Suprapubic skin (tissue), 4 donors: ENCODE measurements at places on chromosomes 1 and 21.

GRCh38 chr21:24272521-24272938 lies 1334.8 kb downstream of the MRPL39 start:
- DNase-seq: no peak

DNA sequence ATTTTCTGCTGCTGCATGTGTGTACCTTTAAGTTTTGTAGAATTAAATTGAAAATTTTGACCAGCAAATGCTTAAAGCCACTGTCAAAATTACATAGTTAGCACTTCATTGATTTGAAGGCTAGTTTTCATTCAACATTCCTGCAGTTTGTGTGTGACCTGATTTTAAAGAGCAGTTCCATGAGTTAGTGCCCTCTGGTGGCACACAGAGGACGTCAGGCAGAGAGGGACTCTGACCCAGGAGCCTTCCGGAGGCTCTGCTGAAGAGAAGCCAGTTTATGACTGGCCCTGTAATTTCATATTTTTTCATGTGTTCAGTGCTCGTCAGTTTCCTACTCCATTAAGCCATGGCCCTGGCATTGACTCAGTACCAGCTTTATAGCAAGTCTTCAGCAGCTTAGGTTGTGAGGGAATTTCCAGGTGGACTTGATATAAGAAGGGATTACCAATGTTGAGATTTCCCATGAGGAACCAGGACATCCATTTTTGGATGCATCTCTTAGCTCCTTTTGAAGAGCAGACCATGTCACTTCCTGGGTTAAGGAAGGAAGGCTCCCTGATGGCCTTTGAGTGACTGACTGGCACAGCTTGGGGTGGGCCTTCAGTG lies 104.7 kb downstream of the CAMTA1 start:
- no peak for DNase-seq

GRCh38 chr1:31639543-31639942 lies 5.1 kb downstream of the PEF1 start:
- DNase-seq: no peak

- no peak for DNase-seq
Observed at GRCh38 chr1:225004396-225004795, 74.9 kb downstream of the DNAH14 start.

GRCh38 chr21:46007492-46007868 lies 25.9 kb downstream of the COL6A1 start:
- DNase-seq: no peak

GRCh38 chr1:167905182-167905581 lies 8.8 kb downstream of the ADCY10 start:
- DNase-seq: no peak

- DNase-seq: no peak
Observed at GRCh38 chr21:44793592-44794374, 7.8 kb downstream of the UBE2G2 start.

DNA sequence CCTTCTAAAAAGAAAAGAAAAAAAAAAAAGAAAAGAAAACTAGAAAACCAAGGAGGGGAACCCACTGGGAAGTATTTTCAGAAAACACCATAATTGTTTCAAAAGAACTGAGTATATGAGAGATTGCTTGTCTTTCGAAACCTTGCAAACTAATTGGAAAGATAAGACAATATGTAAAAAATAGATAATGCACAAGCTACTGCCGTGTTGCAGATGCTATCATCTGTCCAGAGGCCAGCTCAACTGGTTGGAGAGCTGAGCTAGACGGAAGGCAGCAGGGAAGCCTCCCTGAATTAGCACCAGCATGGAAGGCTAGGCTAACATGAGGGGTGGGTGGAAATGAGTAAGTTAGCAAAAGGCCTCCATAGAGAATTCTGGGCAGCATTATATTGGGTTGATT lies 16.2 kb upstream of the CACHD1 start:
- DNase-seq: no peak

DNA sequence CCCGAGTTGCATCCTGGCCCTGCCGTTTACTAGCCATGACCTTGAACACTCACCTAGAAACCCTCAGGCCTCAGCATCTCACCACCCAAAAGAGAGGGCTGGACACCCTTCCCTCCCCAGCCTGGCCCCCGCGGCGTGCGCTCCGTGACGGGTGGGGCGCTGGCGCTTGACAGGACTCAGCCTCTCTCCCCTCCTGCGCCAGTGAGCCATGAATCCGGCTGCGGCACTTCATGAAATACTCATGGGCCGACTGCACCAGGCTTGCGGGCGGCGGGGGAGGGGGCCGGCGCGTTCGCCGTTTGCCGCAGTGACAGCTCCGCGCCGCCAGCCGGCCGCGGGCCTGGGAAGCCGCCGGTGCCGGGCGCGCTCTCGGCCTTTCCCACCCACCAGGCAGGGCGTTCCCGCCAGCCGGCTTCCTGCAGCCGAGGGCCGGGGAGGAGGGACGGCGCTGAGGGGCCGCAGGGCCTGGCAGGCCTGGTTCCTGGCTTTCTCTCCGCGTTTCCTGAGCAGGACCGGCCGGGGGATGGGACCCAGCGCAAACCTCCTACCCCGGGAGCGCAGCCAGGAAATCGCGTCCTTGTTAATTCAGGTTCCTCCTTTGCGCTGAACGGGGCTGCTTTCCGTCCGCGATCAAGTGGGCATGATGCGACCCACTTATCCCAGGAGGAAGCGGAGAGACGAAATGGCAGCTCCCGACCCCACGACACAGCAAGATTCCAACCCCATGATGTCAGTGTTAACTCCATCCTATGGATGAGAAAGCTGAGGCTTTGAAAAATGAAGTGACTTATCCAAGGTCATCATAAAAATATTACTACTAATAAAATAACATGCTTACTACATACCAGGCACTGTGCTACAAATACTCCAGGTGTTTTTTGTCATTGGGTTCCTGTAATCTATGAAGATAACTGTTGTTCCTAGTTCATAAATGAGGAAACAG lies 9.1 kb upstream of the LUZP1 start:
- DNase-seq: peak; percentile 88

DNA sequence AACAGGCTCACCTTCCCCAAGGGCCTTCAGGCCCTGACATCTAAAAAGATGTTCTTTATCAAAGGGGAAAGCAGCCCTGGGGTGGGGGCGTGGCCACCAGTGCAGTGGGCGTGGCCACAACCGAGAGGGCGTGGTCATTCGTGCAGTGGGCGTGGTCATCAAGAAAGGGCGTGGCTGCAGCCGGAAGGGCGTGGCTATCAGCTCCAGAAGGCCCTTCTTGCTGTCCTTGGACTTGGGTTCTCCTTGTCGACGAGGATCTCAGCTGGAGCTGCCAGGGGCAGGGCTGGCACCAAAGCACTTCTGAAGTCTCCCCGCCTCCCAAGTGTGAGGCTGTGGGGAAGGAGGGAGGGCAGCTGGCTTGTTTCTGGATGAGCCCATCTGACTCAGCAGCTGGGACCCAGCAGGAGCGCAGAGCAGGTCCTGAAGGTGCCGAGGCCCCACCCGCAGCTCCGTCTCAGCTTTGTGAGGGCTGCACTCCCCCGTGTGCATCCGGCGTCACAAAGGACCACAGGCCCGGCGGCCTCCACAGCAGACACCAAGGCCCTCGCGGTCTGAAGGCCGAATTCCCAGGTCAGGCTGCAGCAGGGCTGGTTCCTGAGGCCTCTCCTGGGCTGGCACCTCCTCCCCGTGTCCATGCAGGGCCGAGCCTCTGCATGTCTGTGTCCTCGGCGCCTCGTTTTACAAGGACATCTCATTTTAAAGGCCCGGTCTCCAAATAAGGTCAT lies 12.8 kb downstream of the PDE9A start:
- DNase-seq: no peak

- no peak for DNase-seq
Observed at GRCh38 chr1:225697428-225697827, 44.5 kb upstream of the ENAH start.

- no peak for DNase-seq
Observed at GRCh38 chr1:218259800-218260199, 25.3 kb upstream of the RRP15 start.

GRCh38 chr1:61012341-61012761 lies 70.0 kb upstream of the NFIA start:
- DNase-seq: no peak

- no peak for DNase-seq
Observed at GRCh38 chr1:197771904-197772556, 3.2 kb downstream of the DENND1B start.

- DNase-seq: no peak
Observed at GRCh38 chr1:150576794-150577556, 2.4 kb downstream of the MCL1 start.

DNA sequence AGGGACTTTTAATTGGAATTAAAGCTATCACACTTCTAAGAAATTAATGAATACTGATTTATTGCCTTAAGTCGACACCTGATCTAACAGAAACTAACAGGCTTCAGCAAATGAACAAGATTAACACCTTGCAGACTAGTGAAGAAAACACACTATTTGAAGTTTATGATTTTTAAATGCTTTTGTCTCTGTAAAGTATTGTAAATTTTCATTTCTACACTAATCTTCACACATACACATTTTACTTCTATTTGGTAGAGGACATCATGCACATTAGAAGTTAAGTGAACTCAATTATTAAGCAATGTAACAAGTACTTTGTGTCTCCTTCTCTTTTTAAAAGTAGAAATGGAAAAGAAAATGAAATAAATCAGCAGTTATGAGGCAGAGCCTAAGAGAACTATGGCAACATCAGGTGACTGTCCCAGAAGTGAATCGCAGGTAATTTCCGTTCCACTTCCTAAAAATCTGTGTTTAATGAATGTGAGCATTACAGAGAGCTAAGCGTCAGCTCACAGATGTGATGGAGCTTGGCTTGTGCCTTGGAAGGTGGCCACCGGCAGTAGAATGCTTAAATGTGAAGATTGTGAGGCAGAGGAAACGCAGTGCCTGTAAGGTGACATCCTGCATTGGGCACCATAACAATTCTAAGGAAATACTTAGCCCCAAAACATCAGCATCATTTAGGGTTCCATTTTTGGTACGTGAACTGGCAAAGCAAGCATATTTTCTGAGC lies 1.2 kb downstream of the PRMT2 start:
- no peak for DNase-seq

DNA sequence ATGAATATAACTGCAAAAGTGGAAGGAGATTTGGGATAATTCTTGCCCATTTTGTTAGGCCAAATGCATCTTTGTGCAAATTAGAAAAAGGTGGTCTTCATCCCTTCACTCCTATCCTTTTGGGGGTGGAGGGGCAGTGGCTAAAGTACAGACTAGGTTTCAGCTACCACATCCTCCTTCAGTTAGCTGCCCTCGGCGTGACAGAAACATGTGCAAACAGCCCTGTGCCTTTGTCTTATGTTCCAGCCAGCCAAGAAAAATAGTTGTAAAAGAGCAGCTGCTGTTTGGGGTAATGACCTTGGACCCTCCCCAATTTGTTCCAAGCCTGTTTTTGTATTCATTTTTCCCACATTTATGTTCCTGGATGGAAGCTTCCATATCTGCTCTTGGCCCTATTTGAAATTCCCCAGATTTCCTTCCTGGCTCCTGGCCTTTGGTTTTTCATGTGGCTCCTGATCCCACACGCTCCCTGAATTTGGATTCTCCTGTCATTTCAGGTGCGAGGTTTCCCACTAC lies 8.3 kb upstream of the LGALS8 start:
- no peak for DNase-seq

GRCh38 chr1:166836733-166837132 lies 2.5 kb upstream of the POGK start:
- no peak for DNase-seq

DNA sequence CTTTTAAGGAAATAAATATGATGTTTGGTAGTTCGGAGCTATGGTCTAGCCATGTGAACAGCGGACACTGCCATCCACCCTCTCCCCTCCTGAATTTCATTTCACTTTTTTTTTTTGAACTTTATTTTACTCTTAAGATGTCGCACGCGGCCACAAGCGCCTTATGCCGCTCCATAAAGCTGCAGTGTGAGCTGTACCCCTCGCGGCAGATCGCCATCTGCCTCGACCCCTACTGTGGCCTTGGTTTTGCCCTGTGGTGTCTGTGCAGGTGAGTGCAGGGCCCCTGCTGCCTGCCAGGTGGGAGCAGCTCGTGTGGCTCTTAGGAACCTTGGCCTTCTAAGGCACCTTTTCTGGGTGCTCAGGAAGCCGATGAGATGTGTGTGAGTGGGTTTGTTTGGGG lies 48.1 kb downstream of the S100B start:
- DNase-seq: no peak

DNA sequence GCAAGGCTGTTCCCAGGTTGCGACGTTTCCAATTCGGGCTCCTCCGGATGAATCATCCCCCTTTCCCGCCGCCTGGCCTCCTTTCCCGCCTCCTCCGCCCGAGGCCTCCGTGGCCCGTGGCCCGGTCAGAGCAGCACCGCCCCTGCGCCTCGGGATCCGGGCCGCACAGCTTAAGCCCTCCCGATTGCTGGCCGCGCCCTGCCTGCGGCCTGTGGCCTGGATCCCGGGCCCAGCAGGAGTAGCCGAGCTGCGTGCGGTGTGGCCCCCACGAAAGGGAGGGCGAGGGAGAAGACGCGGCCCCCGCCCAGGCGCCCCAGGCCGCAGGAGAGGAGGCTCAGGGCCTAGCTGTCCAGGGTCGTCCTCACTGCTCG lies 1.0 kb downstream of the TMEM200B start:
- DNase-seq: peak; percentile 90

DNA sequence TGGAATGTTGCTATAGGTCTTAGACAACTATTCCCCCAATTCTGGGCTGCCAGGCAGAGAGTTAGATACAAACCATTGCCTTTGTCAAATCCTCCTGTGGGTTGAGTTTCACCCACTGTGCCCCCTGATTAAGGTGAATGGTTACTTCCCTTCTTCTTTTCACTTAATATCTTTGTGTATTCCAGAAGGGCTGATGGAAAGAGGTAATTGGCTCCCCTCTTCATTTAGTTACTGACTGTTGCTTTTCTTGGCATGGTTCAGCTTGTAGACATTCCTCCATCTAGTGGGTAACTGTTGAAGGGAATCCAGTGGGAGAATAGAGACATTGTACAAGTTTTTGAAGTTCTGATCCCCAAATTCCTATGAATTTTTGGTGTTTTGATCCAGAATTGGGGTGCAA lies 43.8 kb upstream of the MACF1 start:
- DNase-seq: no peak

DNA sequence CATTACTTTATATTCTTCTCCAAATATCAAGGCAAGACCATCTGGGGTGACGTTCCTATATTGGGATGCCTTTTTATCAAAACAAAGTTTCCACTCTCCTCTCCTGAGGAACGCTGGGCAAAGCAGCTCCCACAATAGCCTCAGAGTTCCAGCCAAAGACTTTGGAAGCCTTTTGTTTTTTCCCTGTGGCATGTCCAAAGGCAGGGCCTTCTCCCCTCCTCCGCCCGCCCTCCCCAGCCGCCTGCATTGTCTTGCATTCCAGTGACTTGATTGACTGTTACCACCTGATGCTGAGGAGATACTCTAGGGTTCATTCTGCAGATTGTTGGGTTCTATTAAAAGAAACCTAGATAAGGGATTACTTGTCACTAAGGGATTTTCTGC lies 43.5 kb downstream of the PROX1 start:
- no peak for DNase-seq
